ENCODE measurements at places on chromosomes 6 and 20.

DNA sequence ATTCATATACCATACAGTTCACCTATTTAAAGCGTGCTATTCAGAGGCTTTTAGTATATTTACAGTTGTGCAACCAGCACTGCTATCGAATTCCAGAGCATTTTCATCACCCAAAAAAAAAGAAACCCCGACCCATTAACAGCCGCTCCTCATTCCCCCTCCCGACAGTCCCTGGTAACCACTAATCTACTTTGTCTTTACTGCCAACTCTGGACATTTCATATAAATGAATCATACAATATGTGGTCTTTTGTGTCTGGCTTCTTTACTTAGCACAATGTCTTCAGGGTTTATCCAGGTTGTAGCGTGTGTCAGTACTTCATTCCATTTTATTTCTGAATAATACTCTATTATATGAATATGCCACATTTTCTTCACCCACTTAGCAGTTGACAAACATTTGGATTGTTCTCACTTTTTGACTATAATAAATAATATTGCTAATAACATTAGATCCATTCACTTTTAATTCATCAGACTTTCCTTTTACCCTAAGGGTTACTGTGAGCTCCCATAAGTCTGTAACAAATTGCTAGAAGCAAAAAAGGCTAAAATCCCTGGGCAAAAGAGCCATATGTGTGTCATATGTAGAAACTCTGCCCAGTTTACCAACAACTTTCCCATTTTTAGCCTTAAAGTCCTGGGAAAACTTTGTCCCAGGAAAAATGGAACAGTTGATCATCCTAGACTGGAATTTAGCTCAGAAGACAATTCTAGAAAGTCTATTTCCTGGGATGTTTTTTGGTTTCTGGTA lies 23.2 kb upstream of the ROS1 start:
- no peak for DNase-seq

DNA sequence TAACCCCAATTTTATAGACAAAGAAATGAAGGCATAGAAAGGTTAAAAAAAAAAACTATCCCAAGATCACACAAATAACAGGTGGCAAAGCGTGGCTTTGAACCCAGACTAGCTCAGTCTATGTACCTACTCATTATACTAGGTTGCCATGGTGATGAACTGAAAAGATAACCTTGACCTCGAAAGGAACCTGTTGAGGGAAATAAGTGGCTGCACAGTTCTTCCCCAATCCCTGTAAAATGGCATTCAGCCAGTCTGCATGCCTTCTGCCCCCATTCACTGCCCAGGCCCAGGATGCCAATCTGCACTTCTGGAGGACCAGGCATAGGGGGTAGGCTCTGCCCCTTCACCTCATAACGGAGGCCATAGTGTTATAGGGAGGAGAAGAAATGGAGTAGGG lies 295.2 kb downstream of the PTPRT start:
- DNase-seq = no peak

DNA sequence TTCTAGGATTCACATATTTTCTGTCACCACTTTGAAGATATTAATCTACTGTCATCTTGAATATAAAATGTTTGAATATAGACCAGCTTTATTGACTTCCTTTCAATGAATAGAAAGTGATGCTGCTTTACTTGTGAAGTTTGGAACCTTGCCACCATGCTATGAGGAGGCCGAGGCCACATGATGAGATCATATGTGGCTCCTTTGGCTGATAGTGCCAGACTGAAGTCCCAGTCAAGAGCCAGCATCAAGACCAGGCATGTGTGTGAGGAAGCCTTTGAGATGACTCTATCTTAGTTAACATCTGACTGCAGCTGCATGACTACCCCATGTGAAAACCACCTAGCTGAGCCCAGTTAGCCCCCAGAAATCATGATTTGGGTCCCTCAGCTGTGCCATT lies 169.5 kb downstream of the OTOR start:
- no peak for DNase-seq

DNA sequence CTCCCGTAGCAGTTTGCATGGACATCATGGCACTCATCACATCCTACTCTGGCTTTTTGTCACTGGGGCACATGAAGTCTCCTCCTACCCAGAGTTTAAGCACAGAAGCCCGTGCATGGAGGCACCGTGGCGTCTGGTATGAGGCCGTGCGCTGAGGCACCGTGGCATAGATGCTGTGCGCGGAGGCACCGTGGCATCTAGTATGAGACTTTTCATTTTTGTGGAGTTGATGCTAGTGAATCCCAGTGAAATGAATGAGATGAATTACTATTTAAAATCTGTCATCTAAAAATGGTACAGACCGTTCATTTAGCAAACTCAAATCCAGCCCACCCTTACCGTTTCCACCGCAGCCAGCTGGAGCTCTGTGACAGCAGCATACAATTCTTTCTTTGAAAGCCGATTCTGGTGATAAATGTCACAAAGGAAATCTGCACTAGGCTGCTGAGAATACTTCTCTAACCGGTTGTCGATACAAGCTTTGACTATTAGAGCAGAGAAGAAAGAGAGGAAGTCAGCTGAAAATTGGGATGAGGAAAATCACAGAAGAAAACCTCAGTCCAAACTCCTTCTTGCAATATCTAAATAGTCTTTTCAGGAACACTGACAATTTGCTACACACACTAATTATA lies 11.3 kb downstream of the CYP24A1 start:
- DNase-seq = no peak

DNA sequence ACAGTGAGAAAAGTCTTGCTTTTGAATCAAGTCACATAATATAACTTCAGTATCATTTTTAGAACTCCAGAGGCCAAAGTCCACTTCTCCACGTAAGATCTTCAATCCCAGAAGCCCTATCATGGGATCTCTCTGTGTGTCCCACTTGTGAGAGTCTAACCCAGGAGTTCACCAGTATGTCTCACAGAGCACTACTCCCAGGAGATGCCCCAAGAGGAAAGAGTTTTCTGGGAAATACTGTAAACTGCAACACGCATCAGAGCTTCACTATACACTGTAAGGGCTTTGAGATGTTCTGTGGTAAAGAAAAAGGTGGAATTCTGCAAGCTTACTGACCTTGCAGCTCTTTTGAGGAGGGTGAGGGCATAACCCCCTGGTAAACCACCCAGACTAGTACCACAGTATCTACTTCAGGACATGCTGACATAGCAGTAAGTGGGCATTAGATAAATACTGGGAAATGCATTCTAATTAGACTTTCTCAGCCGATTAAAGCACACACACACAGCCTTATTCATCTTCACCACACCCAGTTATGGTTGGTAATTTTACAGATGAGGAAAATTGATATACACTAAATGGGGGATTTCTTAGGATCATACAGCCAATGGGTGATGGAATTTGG lies 12.3 kb downstream of the DCBLD1 start:
- no peak for DNase-seq

DNA sequence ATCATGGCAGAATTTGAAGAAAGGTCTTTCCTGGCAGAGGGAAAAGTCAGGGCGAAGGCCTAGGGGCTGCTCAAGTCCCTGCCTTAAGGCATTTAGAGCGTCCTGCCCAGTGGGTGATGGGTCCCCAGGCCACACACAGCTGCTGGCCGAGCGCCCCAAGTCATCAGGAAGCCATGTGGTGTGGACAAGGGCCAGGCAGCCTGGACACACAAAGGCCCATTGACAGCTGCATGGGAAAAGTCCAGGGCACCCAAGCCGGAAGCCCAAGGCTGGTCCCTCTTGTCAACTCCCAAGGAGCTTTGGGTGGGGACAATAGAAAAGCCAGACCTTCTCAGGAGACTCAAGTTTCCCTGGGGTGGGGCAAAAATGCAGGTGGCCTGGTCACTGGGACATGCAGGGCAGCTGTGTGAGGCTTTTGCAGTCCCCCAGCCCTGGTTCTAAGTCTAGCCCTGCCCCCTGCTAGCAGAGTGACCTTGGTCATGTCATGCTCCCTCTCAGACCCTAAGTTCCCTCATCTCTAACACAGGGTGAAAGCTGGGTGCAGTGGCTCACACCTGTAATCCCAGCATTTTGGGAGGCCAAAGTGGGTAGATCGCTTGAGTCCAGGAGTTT lies 44.3 kb upstream of the PTGIS start:
- no peak for DNase-seq

DNA sequence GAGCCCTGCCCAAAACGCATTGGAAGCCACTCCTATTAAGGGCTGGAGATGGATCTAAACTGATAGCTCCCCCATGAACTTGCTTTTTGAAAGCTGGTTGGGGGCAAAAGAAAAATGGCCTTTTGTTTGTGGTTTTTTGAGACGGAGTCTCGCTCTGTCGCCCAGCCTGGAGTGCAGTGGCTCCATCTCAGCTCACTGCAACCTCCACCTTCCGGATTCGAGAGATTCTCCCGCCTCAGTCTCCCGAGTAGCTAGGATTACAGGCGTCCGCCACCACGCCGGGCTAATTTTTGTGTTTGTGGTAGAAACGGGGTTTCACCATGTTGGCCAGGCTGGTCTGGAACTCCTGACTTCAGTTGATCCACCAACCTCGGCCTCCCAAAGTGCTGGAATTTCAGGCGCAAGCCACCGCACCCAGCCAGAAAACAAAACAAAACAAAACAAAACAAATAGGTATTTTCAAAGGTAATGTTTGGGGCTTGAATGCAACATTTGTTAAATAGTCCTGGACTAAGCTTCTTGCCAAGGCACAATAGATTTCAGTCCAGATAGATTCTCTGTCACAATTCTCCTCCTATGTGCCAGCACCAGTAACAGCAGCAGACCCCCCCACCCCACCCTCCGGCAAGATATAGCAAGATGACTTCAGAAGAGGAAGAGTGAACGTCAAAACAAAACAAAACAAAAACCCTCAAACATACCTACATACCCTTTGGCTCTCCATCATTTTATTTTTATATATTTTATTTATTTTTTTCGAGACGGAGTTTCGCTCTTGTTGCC lies 26.5 kb upstream of the ABT1 start:
- DNase-seq = no peak

DNA sequence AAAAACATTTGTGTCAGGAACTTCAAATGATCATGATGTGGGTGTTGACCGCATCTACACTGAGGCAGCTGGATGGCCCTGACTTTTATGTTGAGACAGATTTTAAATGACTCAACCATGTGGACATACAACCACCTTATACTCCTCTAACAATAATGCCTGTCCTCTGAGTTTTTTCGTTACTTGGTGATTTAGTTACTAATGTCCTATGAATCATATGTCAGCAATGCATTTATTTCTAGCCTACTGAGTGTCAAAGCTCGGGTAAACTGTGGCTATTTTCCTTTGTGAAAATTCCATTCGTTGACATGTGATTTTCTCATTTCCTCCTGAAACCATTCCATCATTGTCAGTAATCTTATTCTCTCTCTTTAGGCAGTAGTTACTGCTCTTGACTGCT lies 38.9 kb upstream of the NKX2-4 start:
- DNase-seq = no peak

GRCh38 chr6:13141387-13141786 lies 186.9 kb downstream of the TBC1D7 start:
- DNase-seq = no peak

DNA sequence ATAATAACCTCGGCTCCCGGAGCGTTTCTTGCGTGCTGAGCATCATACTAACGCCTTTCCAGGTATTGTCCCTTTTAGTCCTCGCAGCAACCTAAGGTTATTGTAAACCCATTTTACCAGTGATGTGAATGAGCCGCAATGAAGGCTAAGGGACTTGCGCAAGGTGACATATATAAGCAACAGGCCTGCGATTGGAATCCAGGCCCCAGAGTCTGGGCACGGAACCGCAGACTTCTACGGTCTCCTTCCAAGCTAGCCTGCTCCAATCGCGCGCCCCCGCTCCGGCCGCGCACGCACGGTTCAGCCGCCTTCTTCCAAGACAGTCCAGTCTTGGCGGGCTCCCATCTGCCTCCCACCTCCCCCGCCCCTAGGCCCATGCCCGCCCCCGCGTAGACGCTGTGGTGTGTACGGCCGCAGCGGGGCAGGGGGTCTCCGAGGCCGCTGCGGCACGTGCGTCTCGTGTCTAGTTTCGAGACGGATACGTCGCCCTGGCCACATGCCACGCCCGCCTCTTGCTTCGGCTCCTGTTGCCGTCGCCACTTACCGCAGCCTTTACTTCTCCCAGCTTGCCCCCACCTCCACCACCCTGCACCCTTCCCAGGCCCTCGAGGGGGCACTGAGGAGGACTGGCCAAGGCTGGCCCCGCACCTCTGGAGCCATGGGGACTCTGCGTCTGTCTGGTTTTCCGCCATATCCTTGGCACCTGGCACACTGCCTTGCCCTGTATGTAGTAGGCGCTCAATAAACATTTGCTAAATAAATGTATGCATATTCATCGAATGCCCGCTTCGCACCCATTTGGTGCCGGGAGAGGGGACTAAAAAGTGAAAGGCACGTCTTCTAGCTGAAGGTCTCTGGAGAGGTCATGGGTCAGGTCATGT lies 855 bp upstream of the GFOD1 start:
- DNase-seq = peak; percentile 24

DNA sequence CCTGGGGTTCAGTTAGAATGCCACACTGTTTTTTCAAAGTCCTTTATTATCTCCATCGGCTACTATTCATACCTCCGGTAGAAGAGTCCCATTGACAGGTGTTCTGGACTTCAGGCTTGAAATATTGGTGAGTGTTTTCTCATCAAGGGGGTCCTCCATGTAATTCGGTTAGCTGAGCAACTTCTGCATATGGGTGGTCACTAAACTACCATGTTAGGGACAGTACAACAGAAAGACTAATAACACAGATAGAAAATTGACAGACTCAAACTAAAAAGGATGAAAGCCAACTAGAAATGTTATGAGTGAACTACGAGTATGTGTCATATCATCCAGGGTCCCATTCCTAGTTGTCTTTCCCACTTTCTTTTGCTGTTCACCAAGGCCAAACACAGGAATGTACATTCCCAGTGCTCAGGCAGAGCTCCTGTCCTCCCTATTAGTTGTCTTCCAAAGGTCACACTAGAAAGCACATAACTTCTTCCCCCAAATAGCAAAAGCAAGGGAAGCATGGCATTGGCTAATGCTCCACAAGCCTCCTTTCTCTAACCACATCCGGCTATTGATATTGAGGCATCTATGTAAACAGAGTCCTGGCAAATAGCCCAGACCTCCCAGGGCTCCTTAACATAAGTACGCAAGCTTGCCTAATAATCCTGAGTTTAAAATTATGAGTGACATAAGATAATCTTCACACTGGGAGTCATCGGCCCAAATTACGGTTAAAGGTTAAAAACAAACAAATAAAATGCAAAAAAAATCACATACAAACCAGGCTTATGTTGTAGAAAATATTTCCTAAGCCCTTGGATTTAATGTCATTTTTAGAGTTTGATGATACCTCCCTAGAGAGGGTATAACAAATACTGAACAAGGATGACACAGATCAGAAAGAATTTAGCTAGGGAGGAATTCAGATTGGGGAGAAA lies 13.2 kb downstream of the CCN2 start:
- no peak for DNase-seq

Measured in renal pelvis (tissue), 12 donors.